GM23248 (cell line): ENCODE measurements at places on chromosomes 6 and 20. TPM values are rescaled to one million over a fixed set of nuclear protein-coding genes. Genes with fewer than 3 reads are reported as not detected.

The ANKEF1 gene
- 0.22 and 0.76 TPM in 2 replicates for total RNA-seq

DNA sequence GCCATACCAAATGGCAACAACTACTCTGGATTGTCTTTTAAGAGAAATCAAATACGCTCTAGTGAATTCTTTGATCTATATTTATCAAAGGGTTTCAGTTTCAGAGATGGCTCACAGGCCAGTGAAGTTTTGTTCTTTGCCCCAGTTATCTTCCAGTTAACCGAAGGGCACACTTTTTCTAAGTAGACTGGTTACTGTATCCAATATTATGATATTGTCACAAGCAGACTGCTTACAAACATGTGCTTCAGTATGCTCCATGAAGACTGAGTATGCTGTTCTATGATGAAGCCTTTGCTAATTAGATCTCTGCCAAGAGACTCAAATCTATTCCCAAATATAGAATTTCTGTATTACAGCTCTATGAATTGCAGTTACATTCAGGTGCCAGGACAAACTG, 181.1 kb downstream of the REV3L start:
- no peak for DNase-seq

The OVOL2 gene
- not detected in 2 replicates for total RNA-seq

DNA sequence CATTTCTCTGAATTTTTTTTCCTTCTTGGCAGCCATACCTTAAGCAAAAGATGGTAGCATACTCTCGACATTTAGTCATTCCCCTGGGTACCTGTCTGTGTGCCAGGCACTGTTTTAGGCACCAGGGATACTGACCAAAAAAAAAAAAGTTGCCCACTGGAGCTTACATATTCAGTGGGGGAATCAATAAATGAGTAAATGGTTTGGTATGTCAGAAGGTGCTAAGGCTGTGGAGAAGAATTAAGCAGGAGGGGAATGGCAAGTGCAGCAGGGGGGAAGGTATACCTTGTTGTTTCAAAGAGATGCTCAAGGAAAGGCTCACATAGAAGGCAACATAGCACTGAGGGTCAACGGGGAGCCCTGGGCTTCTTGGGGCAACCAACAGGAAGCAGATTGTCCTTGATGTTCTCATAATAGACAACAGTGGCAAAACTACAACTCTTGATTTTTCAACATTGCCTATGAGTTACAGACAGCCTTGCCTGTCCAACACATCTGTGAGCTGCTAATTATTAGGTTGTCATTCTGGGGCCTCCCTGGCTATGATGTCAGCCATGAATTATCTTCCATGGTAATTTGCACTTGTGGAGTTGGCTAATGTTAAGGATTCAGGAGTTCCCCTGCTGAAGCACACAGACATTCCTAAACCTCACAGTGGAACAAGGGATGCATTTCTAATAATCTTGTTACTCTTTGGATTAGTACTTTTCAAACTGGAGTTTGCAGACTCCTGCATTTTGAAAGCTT, 19.6 kb downstream of the NT5E start:
- DNase-seq = peak; percentile 34

- DNase-seq = no peak
Observed at GRCh38 chr6:34877869-34878485, 9.9 kb downstream of the TAF11 start.

GRCh38 chr6:13378669-13379590, 50.6 kb upstream of the TBC1D7 start:
- no peak for DNase-seq

GRCh38 chr6:163775313-163775712, 360.8 kb downstream of the QKI start:
- DNase-seq = no peak

DNA sequence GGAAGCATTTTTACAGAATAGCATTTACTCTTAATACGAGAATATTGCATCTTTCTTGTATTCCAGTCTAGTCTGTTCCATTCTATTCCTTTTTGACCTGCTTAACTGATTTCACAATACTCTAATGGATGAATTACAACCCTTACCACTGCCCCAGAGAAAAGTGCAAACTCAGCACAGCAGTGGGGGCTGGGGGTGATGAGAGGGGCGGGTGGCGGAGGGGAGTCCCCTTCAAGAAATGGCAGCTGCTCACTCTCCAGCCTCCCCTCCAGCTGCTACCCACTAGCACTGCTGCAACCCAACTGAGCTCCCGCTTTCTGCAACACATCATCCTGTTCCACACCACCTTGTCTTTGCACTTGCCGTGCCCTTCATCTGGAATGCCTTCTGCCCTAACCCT, 30.1 kb downstream of the PIM1 start:
- no peak for DNase-seq
